ENCODE measurements at places on chromosomes 4 and X.

GRCh38 chr4:87934973-87935372 lies 40.5 kb upstream of the SPP1 start:
- DNase-seq, result no peak

DNA sequence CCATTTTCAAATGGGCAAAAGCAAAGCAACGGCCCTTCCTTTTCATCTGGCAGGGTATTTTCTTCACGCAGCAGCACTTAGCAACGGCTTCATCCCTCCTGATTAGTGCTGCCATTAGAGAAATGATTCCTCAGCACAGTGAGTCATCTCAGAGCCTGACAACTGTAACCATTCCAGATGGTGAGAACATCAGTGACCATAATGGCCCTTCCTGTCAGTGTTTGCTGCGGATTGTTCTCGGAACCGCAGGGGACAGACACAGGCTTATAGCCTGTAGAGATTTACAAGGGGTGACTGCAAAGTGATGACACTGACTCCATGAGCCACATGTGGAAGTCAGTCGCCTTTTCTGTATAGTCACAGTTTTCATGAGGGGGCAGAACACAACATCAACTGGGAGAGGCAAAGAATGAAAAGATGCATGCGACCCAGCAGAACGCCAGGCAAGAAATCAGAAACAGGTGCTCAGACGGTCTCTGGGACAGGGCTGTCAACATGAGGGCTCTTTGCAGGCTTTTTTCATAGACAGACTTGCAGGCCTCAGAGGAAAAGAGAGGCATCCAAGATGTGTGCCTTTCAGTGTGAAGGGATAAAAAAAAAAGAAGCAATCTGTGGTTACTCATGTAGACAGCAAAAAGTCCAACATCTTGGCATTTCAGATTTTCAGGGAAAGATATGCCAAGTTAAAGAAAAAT lies 69.9 kb upstream of the FBXW7 start:
- no peak for DNase-seq

DNA sequence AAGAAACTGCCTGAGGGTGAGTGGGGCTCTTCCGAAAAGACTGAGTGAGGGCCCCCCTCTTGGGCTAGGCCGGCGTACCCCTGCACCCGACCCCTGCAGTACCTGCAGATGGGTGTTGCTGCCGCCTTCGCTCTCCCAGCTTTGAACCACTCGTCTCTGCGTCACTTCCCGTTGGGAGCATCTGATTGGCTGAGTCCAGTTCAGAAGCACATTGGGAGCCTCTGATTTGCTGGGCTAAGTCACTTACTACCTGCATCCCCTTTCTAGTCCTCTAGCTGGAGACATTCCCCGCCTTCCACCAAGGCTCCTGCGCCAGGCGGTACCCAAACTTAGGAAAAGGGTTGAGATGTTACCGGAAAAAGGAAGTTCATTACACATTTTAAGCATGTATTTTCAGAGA lies 20.4 kb upstream of the WWC2 start:
- DNase-seq, result no peak

- DNase-seq, result no peak
These were observed 345.4 kb downstream of the ADAM29 start for GRCh38 chr4:175263537-175263936.

- no peak for DNase-seq
These were observed 100.3 kb upstream of the SLIT2 start for GRCh38 chr4:20151436-20151835.

GRCh38 chr4:106080376-106080775 lies 185.1 kb downstream of the NPNT start:
- no peak for DNase-seq

DNA sequence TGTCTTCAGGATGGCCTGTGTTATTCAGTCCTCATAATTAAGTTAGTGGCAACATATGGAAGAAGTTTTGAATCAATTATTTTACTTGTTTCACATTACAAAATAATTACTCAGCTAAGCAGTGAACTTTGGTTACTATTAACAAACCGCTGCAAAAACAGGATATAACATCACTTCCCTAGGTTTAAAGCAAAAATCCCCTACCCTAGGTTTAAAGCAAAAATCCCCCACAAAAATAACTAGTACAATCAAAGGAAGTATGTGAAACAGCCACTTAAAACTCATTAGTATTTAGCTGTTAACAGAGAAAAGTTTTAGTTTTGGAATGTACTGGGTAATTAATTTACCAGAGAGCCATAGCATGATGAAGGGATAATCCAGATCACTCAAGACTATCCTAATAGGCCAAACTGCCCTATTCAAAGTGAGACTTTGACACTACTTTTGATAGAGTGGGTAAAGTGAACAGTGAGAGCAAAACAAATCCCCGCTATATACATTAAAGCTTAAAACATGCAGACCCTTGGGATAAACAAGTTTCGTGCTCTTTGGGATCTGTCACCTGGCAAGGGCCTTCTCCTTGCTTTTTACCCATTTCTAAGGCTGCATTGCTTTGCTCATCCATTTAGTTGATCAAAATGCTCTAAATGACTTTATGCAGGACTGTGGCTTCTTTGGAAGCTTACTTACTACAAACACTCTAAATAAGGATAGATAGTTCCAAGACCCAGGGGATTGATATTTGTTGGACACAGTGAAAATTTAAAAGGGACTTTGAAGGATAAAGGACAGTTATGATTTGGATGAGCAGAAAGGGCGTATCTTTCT lies 36.4 kb upstream of the GPR174 start:
- no peak for DNase-seq

GRCh38 chr4:122827879-122828601 lies 1.4 kb downstream of the FGF2 start:
- DNase-seq, result no peak

DNA sequence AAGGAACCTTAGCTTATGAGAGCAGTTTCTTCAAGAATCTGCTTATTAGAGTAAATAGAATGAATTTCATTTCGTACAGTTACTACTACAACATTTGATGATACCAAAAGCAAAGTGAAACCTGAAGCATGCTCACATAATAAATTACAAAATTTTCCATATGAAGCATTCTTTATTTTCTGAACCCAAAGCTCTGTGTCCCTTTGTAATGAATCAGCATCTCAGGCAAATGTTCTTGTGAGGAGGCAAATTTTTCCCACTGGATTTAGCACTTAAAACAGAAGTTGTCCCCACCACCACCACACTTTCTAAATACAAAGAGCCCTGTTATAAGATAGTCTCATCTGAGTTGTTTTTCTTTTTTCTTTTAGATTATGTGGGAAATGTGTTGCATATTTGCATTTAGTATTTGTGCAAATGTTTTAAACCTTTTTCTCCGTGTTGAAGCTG lies 70.7 kb upstream of the NFKB1 start:
- DNase-seq, result no peak

DNA sequence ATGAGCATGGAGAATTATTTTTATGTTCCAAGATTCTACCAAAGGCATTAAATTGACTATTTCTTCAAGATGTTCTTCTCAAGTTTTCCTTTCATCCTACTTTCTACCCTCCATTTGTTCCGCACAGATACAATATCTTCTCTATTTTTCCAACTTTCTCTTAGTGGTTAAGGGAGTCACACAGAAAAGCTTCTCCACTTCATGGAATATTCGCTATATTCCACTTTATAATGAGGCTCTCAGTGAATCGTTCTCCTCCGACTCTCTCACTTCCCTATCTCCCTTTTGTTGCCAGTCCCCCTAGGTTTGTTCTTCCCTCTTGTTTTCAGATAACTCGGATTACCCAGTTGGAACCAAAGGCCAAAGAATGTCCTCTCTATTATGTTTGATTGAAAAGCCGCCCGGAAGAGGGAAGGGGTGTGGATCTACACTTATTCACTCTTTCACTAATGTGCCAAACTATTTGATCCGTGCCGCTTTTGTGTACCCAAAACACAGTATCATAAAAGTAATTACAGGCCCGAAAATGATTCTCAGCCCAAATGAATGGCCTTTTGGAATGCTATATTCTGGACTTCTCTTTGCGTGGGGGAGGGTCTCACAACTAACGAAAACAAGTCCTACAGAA lies 1.2 kb downstream of the SH3D19 start:
- no peak for DNase-seq

DNA sequence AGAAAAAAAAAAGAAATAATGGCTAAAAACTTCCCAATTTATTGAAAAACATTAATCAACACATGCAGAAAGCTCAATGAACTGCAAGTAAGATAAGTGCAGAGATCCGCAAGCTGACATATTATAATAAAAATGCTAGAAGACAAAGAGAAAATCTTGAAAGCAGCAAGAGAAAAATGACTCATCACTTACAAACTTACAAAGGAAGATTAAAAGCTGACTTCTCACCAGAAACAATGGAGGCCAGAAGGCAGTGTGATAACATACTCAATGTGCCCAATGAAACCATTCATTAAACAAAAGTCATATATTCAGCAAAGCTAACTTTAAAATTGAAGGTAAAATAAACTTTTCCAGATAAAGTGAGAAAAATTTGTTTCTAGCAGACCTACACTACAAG lies 7.3 kb upstream of the BRWD3 start:
- no peak for DNase-seq

DNA sequence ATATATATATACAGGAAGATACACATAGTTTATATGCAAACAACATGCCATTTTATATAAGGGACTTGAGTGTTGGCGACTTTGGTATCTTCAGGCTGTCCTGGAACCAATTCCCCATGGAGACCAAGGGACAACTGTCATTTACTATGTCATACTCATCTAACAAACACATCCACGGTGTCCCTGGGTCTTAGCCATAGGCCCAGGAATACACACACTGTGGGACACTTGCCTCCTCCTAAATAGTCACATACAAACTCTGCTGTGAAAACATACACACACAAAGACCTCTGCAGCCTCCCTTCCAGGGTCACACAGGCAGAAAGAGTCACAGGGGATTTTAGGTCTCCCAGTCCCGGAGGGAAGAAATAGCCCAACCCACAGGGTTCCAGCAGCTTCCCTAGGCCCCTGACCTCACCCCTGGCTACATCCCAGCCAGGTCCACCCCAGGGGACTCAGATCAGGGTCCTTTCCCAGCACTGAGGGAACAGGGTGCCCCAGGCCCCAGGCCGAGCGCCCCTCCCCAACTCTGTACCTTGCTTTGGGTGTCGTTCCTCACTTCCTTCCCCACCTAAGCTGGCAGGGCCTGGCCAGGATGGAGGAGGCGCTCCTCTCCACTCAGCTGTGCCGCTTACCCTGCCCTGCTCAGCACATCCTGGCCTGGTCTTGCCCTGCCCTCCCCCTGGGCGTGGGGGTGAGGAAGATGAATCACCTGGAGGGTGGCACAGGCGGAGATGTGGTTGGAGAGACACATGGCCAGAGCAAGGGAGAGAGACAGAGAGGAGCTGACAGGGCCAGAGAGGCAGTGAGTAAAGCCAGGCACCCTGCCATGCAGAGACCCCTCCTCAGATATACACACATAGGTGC lies 21.8 kb downstream of the FGD1 start:
- no peak for DNase-seq

- no peak for DNase-seq
These were observed 132.5 kb downstream of the GPC3 start for GRCh38 chrX:133852837-133853356.

- DNase-seq, result no peak
These were observed 74.9 kb upstream of the MAOA start for GRCh38 chrX:43581167-43581566.

GRCh38 chrX:56794404-56795230 lies 65.6 kb downstream of the NBDY start:
- DNase-seq, result no peak
